ENCODE measurements at places on chromosomes 12 and 14.

- no peak for DNase-seq
These were observed 78.5 kb upstream of the FBRSL1 start for GRCh38 chr12:132411457-132411856.

- DNase-seq: peak; percentile 10
These were observed 36.3 kb upstream of the NPFF start for GRCh38 chr12:53543539-53543938.

GRCh38 chr14:104582662-104583061 lies 3.1 kb downstream of the C14orf180 start:
- DNase-seq: no peak

GRCh38 chr14:35155962-35156361 lies 33.6 kb downstream of the PRORP start:
- no peak for DNase-seq

GRCh38 chr12:108805136-108805535 lies 52.2 kb downstream of the SSH1 start:
- no peak for DNase-seq

DNA sequence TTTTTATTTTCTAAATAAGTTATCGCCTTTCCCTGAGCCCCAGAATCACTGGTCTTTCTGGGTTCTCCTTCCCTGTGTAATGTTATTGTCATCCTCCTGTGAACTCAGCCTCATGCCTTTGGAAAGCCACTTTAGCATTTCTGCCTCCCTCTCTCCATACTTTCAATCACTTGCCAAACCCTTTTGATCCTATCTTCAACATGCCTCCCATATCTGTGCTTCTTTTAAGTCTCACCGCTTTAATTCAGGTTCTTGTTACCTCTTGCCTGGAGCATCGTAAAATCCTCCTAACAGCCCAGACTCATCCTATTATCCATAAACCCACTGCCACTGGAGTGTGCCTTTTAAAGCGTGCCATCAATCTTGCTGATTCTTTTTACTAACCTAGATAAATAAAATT lies 321.8 kb downstream of the BMP4 start:
- no peak for DNase-seq

DNA sequence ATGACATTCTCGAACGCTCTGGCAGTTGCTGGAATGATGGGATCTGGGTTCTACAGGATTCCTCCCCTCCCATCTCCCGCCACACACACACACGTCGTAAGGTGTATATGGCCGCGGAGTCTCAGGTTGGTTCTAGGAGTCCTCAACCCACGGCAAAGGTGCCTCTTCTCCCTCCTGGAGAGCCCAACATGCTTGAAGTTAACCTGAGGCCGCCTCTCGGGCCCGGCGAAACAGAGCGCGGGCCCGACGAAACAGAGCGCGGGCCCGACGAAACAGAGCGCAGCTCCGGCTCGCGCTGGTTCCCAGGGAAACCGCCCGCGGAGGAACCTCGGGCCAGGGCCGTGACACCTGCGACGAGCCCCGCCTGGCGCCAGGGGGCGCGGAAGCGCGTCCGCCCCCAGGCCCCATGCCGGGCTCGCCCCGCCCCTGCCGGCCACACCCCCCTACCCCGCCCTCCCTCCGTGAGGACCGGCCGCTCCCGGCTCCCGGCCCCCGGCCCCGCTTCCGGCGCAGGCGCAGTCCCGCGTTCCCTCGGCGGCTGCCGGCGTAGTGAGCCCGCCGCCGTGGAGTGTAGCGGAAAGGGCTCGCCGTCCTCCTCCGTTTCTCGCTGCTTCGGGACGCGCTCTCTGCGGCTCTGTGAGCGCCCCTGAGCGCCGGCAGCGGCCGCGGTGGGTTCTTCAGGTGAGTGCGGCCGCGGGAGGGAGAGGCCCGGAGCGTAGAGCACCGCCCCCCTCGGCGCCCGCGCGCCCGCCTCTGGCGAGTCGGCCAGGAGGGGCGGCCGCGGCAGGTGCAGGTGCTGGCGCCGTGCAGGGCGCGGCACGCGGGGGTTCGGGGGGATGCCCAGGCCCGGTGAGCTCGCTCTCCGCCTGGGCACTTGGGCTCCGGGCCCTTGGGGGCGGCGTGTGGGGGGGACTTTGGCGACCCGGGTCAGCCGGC lies at the start of gene RAB3IP:
Gene RAB3IP, plus strand, starts transcription at position 510 of the 936 bp plus-strand sequence. CDS start 16,549 bp downstream, outside the sequence.
- DNase-seq: peak; percentile 95

DNA sequence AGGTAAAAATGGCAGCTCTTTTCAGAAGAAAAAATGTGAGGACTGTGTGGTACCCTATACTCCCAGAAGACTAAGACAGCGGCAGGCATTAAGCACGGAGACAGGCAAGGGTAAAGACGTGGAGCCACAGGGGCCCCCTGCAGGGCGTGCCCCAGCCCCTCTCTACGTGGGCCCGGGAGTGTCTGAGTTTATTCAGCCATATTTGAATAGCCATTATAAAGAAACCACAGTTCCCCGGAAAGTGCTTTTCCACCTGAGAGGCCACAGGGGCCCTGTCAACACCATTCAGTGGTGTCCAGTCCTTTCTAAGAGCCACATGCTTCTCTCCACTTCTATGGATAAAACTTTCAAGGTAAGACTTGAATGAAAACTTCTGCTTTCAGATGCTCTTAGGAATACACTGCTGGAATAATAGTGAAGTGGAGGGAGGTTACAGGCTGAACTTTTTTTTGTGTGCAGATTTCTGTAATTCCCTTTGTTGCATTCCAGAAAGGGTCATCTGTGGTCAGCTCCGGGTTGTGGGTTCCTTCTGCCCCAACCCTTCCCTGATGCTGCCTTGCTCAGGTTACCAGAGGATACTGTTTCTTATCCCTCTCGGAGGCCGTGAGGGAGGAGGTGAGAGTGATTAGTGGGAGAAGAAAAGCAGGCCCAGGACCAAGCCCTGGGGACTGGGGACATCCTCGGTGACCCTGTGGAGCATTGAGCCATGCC lies 58.4 kb downstream of the SLC25A47 start:
- DNase-seq: no peak

- no peak for DNase-seq
These were observed 420.2 kb downstream of the SLC6A15 start for GRCh38 chr12:84492351-84492883.

DNA sequence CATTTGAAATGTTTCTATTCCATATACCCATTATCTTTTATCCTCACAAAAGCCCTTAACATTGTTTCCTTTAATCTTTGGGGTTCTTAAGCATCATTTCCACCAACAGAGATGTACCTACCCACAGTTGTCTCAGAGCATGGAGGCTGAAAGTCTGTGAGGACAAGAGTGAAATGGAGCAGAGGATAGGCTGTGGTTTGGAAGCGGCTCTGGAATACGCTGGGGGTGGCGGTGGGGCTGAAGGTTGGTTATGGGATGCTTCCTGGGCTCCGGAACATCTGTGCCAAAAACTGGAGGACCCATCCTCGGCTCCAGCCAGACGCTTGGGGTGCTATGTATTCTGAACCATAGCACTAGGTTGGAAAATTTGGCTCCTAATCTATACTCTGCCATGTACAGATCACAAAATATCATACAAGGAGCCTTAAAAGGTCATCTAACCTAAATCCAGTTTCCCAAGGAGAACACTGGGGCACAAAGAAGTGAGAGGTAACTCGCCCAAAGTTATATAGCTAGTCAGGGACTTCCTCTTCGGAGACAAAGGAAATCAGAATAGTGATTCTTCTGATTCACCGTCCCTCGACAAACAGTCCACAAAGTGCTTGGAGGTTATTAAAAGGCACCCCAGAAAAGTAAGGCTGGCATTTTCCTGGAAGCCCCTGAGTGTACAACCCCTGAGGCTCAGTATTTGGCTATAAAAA lies 2.5 kb downstream of the PPP1R3E start:
- no peak for DNase-seq

GRCh38 chr12:130016194-130016593 lies 112.4 kb upstream of the TMEM132D start:
- no peak for DNase-seq

DNA sequence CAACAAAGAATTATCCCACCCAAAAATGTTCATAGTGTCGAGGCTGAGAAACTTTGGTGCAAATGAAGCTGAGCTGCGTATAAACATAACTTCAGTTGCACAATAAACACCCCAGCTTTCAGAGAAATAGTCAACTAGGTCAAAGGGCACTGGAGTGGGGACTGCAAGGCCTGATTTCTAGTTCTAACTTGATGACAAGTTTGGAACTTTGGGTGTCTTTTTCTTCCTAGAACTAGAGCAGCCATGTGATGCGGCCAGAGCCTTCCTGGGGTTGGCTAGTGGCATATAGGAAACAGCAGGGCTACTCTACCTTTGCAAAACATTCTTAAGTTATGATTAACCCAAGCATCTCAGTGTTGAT lies 298.4 kb upstream of the AMIGO2 start:
- DNase-seq: no peak

DNA sequence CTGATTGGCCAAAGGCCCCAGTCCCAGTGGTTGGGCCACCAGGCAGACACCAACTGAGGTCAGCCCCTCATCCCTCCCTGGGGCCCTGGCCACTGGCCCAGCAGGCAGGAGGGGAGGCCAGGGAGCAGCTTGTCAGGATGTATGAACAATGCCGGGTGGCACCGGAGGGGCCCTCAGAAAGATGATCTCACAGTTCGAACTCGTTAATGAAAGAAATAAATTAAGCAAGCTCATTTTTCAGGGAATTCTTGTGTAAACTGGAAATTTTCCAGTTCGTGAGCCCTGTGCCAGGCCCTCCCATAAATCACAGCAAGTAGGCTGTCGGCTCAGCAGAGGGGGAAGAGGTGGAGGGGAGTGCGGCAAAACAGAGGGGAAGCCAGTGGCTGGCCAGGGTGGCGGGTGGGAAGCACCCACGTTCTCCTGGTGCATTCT lies 177.0 kb upstream of the VASH1 start:
- no peak for DNase-seq

GRCh38 chr14:24880689-24881088 lies 169.3 kb downstream of the STXBP6 start:
- DNase-seq: no peak

- peak; percentile 75 for DNase-seq
These were observed 108.3 kb downstream of the CRADD start for GRCh38 chr12:93785249-93786010.

DNA sequence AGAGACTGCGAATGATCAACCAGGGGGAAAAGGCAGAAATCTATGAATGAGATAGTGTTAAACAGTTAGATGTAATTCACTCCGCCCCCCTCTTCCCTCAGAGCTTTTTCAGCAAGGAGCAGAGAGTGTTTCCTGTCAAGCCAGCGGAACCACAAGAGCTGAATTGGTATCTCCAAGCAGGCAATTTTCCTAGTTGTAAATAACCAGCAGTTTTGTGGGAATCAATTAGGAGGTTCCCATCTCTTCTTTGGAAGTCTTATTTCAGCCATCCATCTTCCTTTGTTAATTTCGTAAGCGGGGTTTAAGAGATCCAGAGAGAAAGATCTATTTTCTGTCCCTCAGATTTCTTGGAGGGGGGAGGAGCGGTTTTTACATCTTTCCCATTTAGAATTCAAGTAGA lies 178.0 kb downstream of the FOXN3 start:
- no peak for DNase-seq

DNA sequence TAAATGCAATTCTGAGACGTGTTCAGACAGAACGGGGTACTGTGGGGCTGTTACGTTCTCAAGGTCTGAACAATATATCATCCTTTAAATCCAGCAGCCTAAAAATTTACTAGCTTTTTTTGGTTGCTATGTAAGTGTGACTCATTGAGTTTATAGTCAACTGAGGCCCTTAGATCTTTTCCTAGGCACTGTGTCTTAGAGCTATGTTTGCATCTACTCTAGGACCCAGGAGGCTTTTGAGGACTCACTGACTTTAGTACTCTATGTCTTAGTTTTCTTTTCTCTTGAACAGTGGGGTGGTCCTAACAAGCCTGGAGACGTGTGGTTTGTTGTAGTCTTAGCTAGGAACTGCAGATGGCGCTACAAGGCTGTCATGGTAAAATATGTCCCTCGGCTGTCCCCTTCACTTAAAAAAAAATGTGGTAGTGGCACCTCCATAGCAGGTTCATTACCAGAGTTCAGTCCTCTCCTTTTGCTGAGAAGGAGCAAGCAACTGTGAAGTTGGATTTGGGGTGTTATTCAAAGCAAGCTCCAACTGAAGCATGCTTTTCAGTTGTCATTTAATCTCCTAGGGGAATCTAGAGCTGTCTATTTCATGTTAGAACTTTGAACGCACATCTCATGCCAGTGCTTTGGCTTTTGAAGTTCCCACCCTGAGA lies 8.7 kb upstream of the SPATS2 start:
- no peak for DNase-seq

GRCh38 chr12:76921100-76921471 lies 42.3 kb upstream of the CSRP2 start:
- DNase-seq: no peak

DNA sequence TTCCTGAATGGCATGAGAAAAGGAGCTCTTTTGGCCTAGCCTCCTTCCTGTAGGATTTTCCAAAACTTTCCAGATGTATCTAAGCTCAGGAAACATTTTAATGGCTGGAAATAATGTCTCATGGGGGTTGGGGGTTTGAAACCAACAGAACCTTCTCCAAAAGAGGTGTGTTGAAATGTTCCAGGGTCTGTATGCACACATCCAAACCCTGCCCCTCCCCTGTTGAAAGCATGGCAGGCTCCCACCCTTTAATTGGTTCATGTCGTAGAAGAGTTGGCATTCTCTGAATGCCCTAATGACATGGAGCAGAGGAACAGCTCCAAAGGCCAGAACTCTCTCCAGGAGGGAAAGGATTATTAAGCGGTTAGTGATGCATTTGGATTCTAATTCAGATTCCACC lies 353.2 kb downstream of the ZFP36L1 start:
- no peak for DNase-seq

- peak; percentile 79 for DNase-seq
These were observed 68.9 kb upstream of the SAV1 start for GRCh38 chr14:50736932-50737419.

DNA sequence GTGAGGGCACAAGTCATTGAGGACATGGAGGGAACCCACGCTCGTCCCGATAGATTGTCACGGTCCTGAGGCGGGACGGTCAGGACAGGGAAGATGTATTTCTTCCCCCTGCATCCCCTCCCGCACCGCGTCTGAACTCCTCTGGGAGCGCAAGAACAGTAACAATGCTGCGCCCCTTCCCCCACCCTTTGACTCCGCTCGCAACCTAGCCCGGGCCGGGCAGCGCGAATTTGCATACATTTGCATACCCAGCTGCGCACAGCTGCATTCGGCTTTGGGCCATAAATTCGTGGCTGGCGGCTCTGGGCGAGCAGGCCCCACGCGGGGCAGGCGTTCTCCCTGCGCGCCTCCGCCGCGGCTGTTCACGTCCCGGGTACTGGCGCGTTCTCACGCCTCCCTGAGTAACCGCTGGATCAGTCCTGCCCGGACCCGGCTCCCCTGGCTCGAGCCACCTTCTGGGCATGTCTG lies 29.0 kb upstream of the SMUG1 start:
- DNase-seq: no peak

DNA sequence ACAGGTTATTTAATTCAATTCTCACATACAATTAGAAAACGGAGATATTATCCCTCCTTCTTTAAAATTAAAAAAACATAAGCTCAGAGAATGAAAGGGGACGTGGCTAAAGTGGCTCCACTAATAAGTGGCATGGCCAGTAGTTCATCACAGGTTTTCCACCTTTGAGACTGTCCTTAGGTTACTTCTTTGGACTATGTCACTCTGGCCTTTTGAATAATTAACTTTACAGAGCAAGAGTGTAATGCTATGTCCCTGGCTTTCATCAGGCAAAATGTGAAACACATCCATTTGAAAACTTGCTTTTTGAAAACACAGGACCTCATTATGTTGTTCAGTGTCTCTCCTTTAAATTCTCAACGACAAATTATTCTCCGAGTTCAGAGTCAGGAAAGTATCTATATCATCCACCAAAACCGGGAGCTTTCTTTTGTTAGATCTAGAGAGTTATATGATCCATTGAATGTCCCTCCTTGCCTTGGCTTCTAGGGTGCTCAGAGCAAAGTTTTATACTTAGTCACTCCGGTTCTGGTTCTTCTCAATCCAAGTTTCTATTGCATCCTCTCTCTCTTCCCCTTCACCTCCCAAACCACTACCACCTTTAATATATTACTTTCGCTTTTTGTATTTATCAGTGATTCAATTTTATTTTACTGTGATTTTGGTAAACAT lies 43.0 kb upstream of the BTG1 start:
- DNase-seq: no peak
